Frontal cortex (tissue), 4 donors: ENCODE measurements at places on chromosomes 3 and 15. TPM values are rescaled to one million over a fixed set of nuclear protein-coding genes. Genes with fewer than 3 reads are reported as not detected.

The AP3B2 gene
- total RNA-seq, result 55.8 TPM

The DPPA2 gene
- not detected for total RNA-seq

The PXK gene
- total RNA-seq, result 22.0 TPM

The INKA1 gene
- total RNA-seq, result 14.3 TPM

The CHSY1 gene
- total RNA-seq, result 22.8 TPM

The ITGA11 gene
- 2.0 TPM for total RNA-seq

The GOLGA8T gene
- not detected for total RNA-seq

The ATP11B gene
- total RNA-seq, result 94.6 TPM

The STAB1 gene
- total RNA-seq, result 13.9 TPM

The MED12L gene
- 6.1 TPM for total RNA-seq

The OR5K2 gene
- not detected for total RNA-seq

The ERC2 gene
- 77.9 TPM for total RNA-seq

The PLCB2 gene
- 4.1 TPM for total RNA-seq

The IMPG2 gene
- 3.3 TPM for total RNA-seq

The GABRA5 gene
- 54.2 TPM for total RNA-seq

The SEMA3F gene
- 9.4 TPM for total RNA-seq

The UBAP1L gene
- total RNA-seq, result 2.0 TPM
